ENCODE measurements at places on chromosomes 2 and 18.

DNA sequence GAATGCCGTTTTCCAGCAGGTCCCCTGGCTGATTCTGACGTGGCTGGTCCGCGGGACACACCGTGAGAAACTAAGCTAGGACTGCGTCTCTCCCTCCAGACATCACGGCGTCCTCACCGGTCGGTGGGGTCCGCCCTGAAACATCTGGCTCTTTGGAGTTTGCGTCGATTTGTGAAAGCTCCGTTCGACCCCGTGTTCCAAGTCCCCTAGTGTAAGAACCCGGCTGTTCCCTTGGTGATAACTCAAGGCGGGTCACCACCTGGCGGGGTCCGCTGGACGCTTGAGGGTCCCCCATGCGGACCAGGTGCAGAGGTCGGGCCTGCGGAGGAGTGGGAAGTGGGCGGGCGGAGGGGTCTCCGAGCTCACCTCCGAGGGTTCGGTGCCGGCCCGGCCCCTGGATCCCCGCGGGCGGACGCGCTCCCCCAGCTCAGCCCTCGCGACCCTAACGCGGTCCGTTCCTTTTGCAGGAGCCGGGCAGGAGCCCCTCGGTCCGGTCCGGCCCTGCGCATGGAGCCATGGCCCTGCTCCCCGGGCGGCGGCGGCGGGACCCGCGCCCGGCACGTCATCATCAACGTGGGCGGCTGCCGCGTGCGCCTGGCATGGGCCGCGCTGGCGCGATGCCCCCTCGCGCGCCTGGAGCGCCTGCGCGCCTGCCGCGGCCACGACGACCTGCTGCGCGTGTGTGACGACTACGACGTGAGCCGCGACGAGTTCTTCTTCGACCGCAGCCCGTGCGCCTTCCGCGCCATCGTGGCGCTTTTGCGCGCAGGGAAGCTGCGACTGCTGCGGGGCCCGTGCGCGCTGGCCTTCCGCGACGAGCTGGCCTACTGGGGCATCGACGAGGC, 65.6 kb downstream of the KCNG2 start:
- H3K36me3 ChIP-seq = no peaks in the 10 kb centered on the region
- no peak overlapping the region for H3K4me3 ChIP-seq

GRCh38 chr2:10331027-10331701, 28.5 kb downstream of the HPCAL1 start:
- no peaks in the 10 kb centered on the region for H3K27me3 ChIP-seq
- peaks cover 44% of the 10 kb centered on the region for H3K4me1 ChIP-seq
- ATAC-seq = peak; percentile 74
- H3K4me3 ChIP-seq = peak overlapping the region; percentile 88
- H3K36me3 ChIP-seq = peaks cover 67% of the 10 kb centered on the region

GRCh38 chr2:25606892-25607291, 66.5 kb downstream of the DTNB start:
- no peaks in the 10 kb centered on the region for H3K27me3 ChIP-seq
- no peak overlapping the region for H3K27ac ChIP-seq
- no peak overlapping the region for H3K4me3 ChIP-seq
- H3K4me1 ChIP-seq = peaks cover 5% of the 10 kb centered on the region

GRCh38 chr2:240168041-240168440, 27.6 kb upstream of the OTOS start:
- H3K4me1 ChIP-seq = no peaks in the 10 kb centered on the region
- H3K27me3 ChIP-seq = peaks cover 7% of the 10 kb centered on the region
- H3K27ac ChIP-seq = no peak overlapping the region
- H3K36me3 ChIP-seq = no peaks in the 10 kb centered on the region

DNA sequence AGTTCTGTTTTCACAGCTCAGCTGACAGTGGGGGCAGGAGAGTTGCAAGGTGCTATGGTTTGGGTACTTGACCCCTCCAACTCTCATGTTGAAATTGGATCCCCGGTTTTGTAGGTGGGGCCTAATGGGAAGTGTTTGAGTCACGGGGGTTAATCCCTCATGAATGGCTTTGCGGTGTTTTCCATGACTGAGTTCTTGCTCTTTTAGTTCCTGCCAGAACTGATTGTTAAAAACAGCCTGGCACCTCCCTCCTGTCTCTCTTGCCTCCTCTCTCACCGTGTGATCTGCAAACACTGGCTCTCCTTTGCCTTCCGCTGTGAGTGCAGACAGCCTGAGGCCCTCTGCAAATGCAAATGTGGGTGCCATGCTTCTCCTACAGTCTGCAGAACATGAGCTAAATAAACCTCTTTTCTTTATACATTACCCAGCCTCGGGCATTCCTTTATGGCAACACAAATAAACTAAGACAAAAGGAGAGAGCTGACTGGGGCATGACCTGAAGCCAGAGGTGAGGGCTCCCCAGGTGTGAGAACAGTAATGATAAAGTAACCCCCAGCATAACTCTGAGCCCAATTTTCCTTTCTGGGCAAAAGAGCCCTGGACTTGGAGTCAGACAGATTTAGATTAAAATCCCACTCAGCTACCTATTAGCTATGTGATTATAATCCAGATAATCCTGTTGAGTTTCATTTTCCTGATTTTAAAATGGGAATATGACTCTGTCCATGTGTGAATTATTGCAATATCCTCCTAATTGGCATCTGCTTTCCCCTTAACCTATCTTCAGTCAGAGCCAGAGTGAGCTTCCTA, 64.9 kb upstream of the CAPN13 start:
- H3K27me3 ChIP-seq = peaks cover 18% of the 10 kb centered on the region
- H3K27ac ChIP-seq = no peak overlapping the region
- H3K4me3 ChIP-seq = no peak overlapping the region
- peaks cover under 1% of the 10 kb centered on the region for H3K4me1 ChIP-seq
- no peaks in the 10 kb centered on the region for H3K36me3 ChIP-seq

GRCh38 chr2:120436885-120437603, 91.1 kb downstream of the INHBB start:
- ATAC-seq = peak; percentile 31
- no peaks in the 10 kb centered on the region for H3K36me3 ChIP-seq
- no peaks in the 10 kb centered on the region for H3K4me1 ChIP-seq
- H3K4me3 ChIP-seq = no peak overlapping the region
- H3K27me3 ChIP-seq = peaks cover 29% of the 10 kb centered on the region
- no peak overlapping the region for H3K27ac ChIP-seq

DNA sequence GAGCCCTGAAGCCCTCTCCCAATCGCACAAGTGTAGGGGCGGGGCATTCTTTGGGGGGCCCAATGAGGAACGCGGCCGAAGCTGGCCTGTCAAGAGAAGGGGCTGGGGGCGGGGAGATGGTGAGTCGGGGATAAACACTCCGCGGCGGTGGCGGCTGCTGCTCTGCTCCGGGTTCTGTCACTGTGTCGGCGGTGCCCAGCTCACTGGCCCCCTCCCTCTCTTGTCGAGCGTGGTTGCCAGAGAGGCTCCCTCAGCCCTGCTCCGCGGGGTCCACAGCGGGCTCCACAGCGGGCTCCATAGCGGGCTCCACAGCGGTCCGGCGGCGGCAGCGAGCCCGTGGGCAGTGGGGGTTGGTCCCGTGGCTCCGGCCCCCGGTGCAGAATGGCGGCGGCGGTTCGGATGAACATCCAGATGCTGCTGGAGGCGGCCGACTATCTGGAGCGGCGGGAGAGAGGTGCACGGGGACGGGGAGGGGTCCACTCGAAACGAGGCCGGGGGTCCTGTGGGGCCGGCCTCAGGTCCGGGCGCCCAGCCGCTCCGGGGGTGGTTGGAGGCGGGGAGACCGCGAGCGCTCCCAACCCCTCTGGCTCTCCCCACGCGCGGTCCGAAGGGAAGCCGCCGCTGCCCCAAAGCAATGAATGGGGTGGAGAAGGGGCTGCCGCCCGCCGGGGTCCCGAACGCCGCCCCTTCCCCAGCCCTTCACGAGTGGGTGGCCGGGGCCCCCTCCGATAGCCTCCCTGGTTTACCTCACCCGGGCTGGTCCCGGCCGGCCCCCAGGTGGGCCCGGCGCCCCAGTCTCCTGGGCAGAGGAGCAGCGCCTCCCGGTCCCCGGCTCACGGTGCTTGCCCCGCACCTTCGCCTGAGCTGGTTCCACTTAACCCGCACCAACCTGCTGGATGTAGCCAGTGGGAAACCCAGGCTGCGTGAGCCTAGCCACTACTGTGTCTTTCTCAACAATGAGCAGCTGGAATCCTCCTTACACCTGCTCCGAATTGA, at the start of gene MXD1:
Gene MXD1 (plus strand): TSS at position 160 of the 996 bp plus-strand sequence. CDS start 222 bp downstream, at position 382.
- peaks cover 72% of the 10 kb centered on the region for H3K36me3 ChIP-seq
- H3K4me1 ChIP-seq = peaks cover 8% of the 10 kb centered on the region
- peak within 1 kb of the TSS; percentile 88 for H3K27ac ChIP-seq
- H3K4me3 ChIP-seq = peak within 1 kb of the TSS; percentile 76
- H3K27me3 ChIP-seq = no peaks in the 10 kb centered on the region

DNA sequence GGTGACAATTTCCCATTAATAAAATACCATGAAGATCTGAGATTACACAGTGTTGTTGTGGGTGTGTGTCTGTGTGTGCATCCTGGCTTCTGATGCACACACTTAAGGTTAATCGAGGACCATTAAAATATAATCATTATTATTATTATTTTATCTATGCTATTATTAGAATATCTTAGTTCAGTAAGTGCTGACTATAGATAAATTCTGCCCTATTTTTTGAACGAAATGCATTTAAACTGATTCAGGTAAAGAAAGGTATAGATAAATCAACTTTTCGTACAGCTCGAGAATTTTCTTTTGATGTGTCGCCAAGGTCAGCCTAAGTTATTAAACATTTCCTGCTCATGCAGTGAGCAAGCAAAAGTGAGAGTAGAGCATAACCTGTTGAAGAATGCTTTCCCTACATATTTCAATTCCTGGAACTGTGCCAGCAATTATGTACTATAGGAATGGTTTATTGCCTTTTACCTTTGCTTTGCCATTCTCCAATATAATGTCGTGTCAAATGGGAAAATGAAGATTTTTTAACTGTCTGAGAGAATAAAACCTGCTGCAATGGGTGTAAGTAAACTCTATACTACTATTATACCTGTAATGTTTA, 25.8 kb downstream of the KCNJ3 start:
- no peaks in the 10 kb centered on the region for H3K27me3 ChIP-seq
- no peaks in the 10 kb centered on the region for H3K4me1 ChIP-seq
- H3K36me3 ChIP-seq = no peaks in the 10 kb centered on the region
- H3K4me3 ChIP-seq = no peak overlapping the region
- no peak for ATAC-seq

- H3K4me1 ChIP-seq = peaks cover 29% of the 10 kb centered on the region
- ATAC-seq = no peak
- H3K36me3 ChIP-seq = peaks cover 26% of the 10 kb centered on the region
- H3K27me3 ChIP-seq = no peaks in the 10 kb centered on the region
- H3K4me3 ChIP-seq = peak overlapping the region; percentile 75
Observed at GRCh38 chr2:8049176-8049575, 632.7 kb upstream of the ID2 start.

- no peaks in the 10 kb centered on the region for H3K36me3 ChIP-seq
- H3K4me3 ChIP-seq = no peak overlapping the region
- no peaks in the 10 kb centered on the region for H3K4me1 ChIP-seq
- no peak overlapping the region for H3K27ac ChIP-seq
Observed at GRCh38 chr2:19649785-19650380, 251.9 kb downstream of the TTC32 start.

DNA sequence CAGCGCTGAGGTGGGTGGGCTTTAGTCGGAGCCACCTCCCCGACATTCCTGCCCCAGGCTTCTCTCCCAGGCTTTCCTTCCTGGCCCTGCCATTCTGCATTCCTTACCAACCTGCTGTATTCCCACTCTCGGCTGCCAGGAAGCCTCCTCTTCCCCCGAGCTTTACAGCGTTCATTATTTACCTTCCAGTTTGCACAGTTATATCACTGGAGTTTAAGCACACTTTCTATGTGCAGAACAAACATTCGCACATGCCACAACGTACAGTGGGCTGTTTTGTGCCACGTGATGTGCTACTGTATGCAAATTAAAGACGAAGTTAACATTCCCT, 246.3 kb downstream of the SOX11 start:
- no peaks in the 10 kb centered on the region for H3K4me1 ChIP-seq
- ATAC-seq = no peak
- H3K27me3 ChIP-seq = no peaks in the 10 kb centered on the region
- no peaks in the 10 kb centered on the region for H3K36me3 ChIP-seq
- no peak overlapping the region for H3K27ac ChIP-seq

GRCh38 chr18:31819106-31819924, 58.6 kb upstream of the SLC25A52 start:
- H3K27ac ChIP-seq = no peak overlapping the region
- H3K4me3 ChIP-seq = no peak overlapping the region
- ATAC-seq = peak; percentile 55
- H3K27me3 ChIP-seq = no peaks in the 10 kb centered on the region
- no peaks in the 10 kb centered on the region for H3K4me1 ChIP-seq
- no peaks in the 10 kb centered on the region for H3K36me3 ChIP-seq

DNA sequence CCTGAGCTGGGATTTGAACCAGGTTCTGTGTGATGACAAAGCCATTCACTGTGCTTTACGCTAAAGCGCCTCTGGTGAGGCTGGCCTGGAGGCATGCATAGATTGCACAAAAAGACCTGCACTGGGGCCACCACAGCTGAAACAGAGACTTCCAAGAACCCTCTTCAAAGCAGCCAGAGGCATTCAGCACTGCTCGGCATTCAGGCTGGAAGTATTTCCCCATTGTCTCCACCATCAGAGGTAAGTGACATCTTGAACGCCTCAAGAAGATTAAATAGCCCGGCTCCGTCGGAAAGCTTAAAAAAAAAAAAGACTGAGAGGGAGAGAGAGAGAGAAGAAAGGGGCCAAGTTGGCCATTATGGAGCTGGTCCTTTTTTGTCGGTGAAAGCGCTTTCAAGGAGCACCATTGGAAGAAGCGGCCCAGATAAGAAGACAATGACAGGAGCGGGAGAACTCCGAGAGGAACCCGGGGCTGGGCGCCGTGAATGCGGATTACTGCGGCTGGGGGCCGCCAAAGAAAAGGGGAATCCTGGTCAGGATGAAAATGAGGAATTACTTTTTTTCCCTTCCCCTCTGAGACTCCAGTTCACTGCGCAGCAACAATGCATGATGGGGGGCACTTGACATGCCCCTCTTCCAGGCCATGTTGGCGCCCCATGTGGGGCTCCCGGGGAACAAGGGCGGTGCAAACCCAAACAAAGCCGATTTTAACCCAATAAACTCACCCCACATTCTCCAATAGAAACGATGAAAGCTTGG, 228.3 kb downstream of the MYCN start:
- H3K4me1 ChIP-seq = no peaks in the 10 kb centered on the region
- H3K27ac ChIP-seq = no peak overlapping the region
- no peaks in the 10 kb centered on the region for H3K27me3 ChIP-seq
- no peak overlapping the region for H3K4me3 ChIP-seq
- no peak for ATAC-seq

DNA sequence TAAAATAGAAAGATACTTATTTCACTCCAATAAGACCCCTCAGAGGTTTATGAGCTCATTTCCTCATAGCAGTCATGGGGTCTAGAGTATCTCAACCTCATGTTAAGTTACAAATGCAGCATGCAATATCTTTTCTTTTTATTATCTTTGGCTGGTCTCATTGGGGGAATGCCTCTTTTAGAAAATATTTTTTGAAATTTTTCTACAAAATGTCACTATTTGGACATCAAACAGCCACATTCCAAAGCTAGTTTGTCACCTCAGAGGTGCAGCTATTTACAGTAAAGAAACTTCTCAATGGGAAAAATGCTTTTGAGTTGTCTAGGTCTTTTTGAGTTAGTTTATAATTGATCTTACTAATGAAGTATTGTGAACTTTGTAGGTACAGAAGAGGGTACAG, 370.7 kb upstream of the LRATD1 start:
- H3K36me3 ChIP-seq = no peaks in the 10 kb centered on the region
- no peak overlapping the region for H3K27ac ChIP-seq
- ATAC-seq = no peak
- no peaks in the 10 kb centered on the region for H3K27me3 ChIP-seq
- H3K4me1 ChIP-seq = no peaks in the 10 kb centered on the region

- H3K4me3 ChIP-seq = no peak overlapping the region
- no peak overlapping the region for H3K27ac ChIP-seq
- H3K36me3 ChIP-seq = no peaks in the 10 kb centered on the region
- no peaks in the 10 kb centered on the region for H3K4me1 ChIP-seq
- no peak for ATAC-seq
- no peaks in the 10 kb centered on the region for H3K27me3 ChIP-seq
Observed at GRCh38 chr2:122388208-122388607, 632.8 kb downstream of the TSN start.
